ENCODE measurements at places on chromosomes 5 and 9.

- DNase-seq = no peak
These were observed 25.2 kb upstream of the SYNPO start for GRCh38 chr5:150615141-150615699.

DNA sequence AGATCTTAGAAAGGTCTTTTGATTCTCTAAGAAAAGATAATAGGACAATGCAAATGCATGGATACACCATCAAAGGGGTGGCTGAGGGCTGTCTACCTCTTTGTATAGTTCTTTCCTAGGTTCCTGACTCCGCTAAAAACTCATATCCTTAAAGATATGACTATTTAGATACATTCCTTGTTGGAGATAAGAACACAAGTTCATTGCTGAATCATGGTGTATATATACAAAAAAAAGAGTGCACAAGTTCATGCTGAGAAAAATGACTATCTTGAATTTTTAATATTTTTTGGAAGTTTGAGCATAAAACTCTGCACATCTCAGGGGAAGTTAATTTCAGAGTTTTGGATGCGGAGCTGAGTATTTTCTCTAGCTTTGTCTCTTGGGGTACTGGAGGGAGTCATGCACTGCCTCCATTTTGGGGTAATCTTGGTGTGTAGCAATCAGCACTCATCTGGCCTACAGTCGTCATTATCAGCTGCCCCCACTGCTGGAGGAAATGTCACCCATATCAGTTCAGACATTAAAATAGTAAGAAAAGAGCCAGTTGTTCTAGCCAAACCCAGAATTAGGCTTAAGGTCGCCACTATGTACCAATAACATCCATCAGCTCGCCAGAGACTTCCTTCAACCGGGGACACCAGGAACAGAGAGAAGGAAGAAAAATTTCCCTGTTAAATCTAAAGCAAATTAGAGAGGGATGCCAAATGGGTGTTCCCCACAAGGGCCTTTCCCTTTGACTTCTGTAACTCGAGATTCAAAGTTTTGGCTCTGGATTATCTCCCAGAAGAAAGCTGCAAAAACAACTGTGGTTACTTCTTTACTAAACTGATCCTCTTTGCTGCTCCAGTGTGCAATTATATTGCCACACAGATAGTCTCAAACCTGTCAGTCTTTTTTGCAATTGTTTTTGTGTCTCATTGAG is 49.0 kb downstream of the PTTG1 start:
- DNase-seq = no peak

- DNase-seq = no peak
These were observed 253 bp downstream of the SLC12A2 start for GRCh38 chr5:128083811-128084227.

DNA sequence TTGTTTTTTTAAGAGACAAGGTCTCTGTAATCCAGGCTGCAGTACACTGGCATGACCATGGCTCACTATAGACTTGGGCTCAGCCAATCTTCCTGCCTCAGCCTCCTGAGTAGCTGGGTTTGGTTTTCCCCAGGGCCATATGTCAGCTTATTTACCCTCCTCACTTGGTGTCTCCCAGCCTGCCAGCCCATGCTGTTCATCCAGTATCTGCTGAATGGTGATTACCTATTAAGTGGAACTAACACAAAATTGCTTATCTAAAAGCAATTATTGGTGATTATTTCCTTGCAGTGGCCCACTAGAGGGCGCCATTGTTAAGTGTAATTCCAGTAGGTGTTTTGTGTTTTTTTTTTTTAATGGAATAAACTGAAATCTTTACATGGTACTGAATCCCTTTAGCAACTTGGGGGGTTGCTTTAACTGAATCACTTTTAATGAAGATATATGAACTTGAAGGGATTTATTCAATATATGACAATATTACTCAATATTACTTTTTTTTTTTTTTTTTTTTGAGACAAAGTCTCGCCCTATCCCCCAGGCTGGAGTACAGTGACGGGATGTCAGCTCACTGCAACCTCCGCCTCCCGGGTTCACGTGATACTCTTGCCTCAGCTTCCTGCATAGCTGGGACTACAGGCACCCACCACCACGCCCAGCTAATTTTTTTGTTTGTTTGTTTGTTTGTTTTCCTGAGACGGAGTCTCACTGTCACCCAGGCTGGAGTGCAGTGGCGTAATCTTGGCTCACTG is 13.8 kb downstream of the EXOSC2 start:
- DNase-seq = no peak

GRCh38 chr5:149310947-149311658 is 34.2 kb upstream of the GRPEL2 start:
- DNase-seq = peak; percentile 48

DNA sequence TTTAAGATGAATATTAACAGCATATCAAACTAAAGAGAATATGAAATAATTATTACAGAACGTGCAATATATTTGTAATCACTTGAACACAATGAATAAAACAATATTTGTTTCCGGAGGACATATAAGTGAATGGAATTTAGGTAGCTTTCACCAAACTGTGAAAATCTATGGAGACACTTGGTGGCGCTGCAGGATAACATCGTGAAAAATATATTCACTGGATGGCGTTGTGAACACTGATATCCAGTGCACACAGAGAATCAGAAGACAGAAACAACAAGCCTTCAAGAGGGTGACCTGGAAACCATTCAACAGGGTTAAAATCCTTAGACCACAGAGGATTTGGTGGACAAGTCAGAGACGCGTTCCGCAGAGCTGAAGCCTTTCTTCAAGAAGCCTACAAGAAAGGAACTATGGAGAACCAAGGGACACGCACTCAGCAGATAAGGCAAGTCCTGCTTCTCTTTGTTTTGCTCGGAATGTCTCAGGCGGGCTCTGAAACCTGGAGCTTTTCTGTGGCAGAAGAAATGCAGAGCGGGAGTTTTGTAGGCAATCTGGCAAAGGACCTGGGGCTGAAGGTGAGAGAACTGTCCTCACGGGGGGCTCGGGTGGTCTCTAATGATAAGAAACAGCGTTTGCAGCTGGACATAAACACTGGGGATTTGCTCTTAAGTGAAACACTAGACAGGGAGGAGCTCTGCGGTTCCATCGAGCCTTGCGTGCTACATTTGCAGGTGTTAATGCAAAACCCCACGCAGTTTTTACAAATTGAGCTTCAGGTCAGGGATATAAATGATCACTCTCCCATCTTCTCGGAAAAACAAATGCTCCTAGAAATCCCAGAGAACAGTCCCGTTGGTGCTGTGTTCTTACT is at the start of gene PCDHB11:
TSS of gene PCDHB11 (plus strand) at position 269 of the 877 bp plus-strand sequence. CDS start at position 417, 148 bp downstream.
- no peak for DNase-seq

DNA sequence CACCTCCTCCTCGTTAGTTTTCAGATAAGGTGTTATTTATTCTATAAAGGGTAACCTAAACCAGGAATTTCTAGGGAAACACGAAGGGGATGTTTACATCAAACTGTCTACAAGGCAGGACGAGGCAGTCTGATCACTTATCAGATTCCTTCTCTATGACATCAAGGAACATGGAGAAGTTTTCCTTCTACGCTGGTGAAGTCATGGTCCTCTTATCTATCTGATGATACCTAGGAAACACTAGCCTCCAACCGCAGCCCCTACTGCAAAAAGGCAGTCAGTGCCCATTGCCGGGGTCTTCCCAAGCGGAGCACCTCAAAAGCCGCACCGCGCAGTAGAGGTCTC is 1.5 kb downstream of the MPDZ start:
- no peak for DNase-seq

Data from fibroblast of skin of left quadriceps (primary cell).